ENCODE measurements at places on chromosomes 4 and X.

- DNase-seq, result no peak
Observed at GRCh38 chr4:55546506-55546755, 278 bp downstream of the CLOCK start.

GRCh38 chr4:10047967-10048366 lies 26.7 kb upstream of the SLC2A9 start:
- no peak for DNase-seq

DNA sequence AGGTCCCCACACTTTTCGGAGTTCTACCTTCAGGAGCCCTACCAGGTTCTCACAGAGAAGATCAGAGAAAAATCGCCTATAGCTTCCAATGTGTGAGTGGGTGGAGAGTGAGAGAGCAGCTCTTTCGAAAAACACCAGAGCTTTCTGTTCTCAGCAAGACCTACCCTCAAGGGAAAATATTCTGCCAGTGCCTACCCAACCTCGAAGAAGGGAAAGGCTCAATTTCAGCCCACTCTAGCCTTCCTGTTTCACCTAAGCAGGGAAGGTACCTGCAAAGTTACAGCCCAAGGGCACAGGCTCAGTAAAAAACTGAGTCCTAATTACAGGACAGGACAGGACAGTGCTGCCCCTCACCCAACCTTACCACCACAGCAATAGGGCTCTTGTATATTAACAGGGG lies 104.0 kb upstream of the WDR17 start:
- DNase-seq, result no peak

- no peak for DNase-seq
Observed at GRCh38 chrX:134847133-134847532, 143.7 kb upstream of the SMIM10 start.

DNA sequence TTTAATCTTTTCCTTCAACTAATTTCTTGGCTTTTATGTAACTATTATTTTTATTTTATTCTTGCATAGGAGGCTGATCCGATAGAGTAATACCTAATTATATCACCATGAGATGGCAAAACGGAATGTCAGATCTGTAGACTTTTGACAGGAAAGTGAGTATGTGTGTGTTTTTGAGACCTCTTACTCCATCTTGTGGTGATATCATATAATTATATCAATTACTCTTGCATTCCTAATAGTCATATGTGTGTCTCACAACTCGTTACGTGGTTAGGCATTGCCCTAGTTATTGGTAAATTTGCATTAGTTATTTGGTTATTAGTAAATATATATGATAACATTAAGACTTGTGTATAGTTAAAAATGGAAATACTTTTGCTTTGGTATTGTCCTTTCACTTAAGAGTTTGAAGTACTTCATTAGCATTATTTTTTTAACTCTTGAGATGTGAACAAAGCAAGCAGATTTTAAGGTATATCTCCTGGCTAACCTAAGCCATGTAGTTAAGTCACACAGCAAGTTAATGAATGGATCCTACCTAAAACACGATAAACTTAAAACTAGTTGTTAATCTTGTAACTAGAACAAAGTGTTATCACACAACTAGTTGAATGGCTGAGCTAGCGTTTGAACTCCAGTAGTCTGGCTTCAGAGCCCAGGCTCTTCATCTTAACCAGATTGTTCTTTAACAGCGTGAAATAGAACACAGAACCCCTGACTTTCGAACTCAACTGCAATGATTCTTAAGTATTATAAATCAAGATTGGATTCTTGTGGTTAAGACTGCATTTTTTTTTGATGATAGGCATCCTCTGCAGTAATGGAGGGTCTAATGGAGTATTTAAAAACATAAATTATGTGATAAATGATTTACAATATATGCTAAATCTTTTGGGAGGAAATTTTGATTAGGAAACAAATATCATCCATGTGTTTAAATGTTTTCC lies 67.1 kb downstream of the PGRMC2 start:
- DNase-seq, result peak; percentile 44

- DNase-seq, result no peak
Observed at GRCh38 chrX:5646818-5647217, 581.8 kb downstream of the NLGN4X start.

- DNase-seq, result no peak
Observed at GRCh38 chrX:97358941-97359340, 475.2 kb downstream of the RPA4 start.

DNA sequence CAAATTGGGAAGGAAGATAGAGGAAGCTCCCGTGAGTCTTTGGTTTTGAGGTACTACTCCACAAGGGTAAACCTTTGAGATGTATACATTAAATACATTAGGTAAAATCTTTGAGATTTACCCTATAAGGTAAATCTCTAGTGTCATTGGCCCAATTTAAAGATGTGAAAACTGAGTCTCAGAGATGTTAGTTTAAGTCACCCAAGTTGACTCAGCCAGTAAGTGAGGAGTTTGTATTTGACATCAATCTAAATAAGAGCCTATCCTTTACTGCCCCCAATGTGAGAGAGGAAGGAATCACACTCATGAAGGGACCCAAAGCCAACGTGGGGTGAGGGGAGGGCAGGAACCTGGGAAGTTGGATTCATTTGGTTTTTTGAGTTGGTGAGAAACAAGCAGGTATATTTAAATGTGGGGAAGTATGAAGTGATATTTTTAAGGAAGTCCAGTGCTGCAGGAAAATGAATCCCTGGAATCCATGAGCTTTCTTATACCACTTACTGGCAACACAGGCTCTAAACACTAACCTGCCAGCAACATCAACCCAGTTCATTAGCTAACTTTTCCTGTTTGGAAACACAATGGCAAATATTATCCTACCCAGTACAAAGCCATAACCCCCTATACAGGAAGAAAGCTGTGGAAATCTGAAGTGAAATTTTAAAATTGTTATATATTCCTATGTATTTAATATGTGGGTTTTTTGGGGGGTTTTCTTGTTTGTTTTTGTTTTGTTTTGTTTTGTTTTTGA lies 55.3 kb downstream of the PALLD start:
- DNase-seq, result no peak

DNA sequence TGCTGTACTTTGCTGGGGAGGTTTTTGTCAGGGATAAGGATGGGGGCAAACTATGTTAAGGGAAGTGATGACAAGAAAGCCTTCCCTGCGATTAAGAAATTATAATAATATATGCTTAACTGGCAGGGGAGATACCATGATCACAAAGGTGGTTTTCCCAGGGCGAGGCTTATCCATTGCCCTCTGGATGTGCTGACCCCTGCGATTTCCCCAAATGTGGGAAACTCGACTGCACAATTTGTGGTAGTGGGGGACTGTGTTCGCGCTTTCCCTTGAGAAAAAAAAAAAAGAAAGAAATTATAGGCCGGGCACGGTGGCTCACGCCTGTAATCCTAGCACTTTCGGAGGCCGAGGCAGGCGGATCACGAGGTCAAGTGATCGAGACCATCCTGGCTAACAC lies 24.5 kb downstream of the SLC25A43 start:
- DNase-seq, result no peak

- DNase-seq, result no peak
Observed at GRCh38 chrX:15602761-15603160, 2.0 kb upstream of the ACE2 start.

- no peak for DNase-seq
Observed at GRCh38 chrX:17549107-17549651, 174.2 kb downstream of the NHS start.

DNA sequence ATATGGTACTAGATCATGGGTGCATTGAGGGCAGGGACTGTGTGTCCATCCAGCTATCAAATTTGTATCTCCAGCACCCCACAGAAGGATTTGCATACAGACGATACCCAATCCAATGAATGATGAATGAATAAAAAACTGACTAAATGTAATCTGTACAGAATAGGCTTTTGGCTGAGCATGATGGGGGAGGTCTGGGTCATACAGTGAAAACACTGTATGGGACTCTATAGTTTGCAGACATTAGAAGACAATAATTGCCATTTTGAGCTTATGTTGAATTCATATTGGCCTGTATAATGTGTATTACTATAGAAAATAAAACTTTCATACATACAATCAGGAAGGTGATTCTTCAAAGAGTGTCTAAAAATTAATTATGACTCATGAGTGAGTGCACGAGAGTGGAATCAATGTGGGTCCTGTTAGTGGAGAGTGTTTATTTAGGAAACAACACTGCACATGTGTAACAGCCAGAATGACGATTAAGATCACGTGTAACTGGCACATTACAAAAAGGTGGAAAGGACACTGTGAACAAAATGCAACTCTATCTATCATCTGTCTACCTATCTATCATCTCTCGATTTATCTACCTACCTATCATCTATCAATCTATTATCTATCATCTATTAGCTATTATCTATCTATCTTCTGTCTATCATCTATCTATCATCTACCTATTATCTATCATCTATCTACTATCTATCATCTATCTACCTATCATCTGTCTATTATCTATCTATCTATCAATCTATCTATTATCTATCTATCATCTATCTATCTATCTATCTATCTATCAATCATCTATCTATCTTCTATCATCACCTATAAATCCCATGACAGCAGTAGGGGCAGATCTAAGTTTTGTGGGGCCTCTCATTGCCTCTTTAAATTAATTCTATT lies 201.3 kb downstream of the PTTG2 start:
- no peak for DNase-seq

GRCh38 chr4:61638591-61638990 lies 438.5 kb downstream of the ADGRL3 start:
- DNase-seq, result no peak

- no peak for DNase-seq
Observed at GRCh38 chr4:40165916-40166315, 30.9 kb upstream of the RHOH start.

DNA sequence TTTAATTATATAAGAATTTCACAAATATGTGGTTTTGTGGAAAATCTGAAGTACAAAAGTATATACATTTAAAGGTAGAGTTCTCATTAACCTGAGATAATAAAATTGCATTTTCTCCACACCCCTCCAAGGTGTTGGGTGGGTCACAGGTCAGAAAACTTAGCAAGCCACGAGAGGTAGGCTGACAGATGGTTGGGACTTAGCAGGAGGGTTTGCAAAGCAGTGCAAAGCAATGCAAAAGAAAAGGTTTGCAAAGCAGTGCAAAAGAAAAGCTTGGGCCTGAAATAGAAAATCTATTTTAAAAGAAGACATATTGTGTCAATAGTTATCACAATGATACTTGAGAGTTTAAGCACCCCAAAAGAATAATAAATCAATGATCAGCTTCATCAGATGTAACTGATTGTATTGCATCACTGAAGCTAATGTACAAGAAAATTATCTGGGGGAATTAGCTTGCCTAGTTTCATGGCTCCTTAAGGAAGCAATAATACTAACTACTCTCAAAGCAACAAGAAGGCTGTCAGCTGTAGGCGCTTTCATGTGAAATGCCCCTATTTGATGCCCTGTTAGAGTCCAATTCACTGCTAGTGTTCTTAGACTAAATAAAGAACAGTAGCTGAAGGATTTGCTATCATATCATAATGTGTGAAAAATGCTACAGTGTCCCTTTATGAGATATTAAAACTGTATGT lies 319.5 kb downstream of the KCNIP4 start:
- no peak for DNase-seq

DNA sequence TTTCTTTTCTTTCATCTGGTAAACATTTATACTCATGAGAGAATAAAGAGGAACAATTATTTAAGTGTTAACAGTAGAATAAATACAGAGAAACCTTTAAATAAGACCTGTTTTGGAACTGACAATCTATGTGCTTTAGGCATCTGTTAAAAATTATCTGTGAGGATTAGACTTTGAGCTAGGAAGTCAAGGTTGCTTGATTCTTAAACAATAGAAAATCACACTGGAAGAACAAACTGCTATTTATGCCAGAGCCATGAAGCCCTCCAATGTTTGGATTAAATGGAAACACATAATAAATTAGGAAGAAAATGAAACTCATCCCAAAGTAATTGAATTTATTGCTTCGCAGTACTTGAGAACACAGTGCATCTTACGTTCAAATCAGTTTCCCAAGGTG lies 207.2 kb upstream of the NPY2R start:
- DNase-seq, result no peak

GRCh38 chr4:146110871-146111485 lies 64.5 kb upstream of the LSM6 start:
- no peak for DNase-seq

- peak; percentile 90 for DNase-seq
Observed at GRCh38 chrX:131746491-131746968, 202.7 kb downstream of the OR13H1 start.

GRCh38 chr4:139005774-139006173 lies 9.8 kb upstream of the NOCT start:
- no peak for DNase-seq

DNA sequence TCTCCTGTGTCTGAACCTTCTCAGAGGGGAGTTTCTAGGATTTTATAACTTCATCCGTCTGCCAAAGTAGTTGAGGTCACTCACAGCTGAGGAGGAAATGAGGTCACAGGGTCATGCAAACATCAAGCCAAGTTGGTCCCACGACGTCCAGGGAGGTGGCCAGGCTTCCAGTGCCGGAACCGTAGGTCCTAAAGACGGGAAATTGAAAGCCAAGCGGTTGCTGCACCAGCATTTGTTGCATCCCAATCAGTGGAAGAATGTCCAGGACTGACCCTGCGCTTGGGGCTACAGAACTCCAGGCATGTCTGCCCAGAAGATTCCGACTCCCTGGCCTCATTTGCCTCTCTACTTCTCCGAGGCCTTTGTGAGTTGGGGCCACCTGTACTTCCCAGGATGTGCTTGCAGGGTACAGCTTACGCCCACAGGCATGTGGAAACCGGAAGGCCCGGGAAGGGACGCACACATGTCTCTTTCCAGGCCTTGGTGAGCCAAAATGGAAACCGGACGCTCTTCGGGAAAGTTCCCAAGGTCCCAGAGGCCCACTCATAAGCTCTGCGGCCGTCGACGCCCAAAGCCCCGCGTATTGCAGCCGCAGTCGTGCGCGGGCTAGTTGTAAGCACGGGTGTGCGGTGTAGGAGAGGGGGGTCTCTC lies 9.3 kb downstream of the PRDM8 start:
- no peak for DNase-seq

DNA sequence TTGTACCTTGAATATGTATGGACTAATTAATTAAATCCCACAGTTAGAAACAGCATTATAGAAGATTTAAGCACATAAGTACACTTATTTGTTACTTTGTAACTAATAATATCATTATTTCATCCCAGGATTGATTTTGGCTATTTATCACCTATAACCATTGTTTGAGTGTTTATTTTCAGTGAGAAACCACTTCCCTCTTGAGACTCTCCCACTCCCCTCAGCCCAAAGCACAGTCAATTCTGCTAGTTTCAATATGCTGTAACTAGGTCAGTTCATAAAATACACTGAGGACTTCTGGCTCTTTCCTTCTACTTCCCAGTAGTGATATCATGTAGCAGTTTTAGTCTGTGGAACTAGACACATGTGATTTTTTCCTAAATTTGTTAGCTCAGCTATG lies 16.3 kb downstream of the OFD1 start:
- DNase-seq, result no peak

DNA sequence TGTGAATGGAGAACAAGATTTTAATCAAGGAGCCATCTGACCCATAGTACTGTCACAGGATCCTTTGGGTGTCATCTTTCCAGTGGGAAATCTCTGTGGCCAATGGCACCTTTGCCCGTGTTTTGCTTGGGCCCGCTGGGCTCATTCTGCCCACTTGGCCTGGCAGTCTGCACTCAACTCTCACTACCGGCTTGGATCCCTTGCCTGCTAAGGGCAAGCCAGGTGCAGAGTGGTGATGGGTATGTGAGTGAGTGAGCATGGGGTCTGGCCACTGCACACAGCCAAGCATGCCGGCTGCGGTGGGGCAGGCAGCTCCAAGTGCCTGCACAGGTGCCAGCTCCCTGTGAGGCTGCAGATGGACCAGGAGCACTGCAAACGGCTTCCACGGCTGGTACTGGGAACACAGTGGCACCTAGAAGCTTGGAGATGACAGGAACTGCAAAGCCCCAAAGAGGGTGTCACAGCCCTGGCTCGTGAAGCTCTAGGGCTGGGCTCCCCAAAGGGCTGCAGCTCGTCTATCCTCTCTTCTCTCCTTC lies 454.5 kb downstream of the TMA16 start:
- DNase-seq, result no peak

- DNase-seq, result peak; percentile 52
Observed at GRCh38 chrX:9341291-9342201, 123.3 kb upstream of the TBL1X start.
